ENCODE measurements at places on chromosomes 13 and 19. TPM values are rescaled to one million over a fixed set of nuclear protein-coding genes. Genes with fewer than 3 reads are reported as not detected.

The FAM174C gene
- total RNA-seq = 97.9 TPM

The TSKS gene
- total RNA-seq = not detected

The PRSS57 gene
- 0.13 TPM for total RNA-seq

The IZUMO2 gene
- total RNA-seq = not detected

The ZNF581 gene
- 49.4 TPM for total RNA-seq

The CLC gene
- total RNA-seq = not detected

The GAS6 gene
- 7.9 TPM for total RNA-seq

The SOHLH2 gene
- total RNA-seq = not detected

The KIR2DL4 gene
- not detected for total RNA-seq

The PSG7 gene
- not detected for total RNA-seq

The SIGLEC12 gene
- total RNA-seq = not detected

The TNFSF9 gene
- total RNA-seq = 7.2 TPM

The KASH5 gene
- not detected for total RNA-seq

The FXYD1 gene
- 0.47 TPM for total RNA-seq

The SHFL gene
- total RNA-seq = 8.1 TPM

The CASP14 gene
- not detected for total RNA-seq

The HS6ST3 gene
- not detected for total RNA-seq

The WDR87 gene
- total RNA-seq = not detected

The PTPRH gene
- total RNA-seq = 6.6 TPM

The ZNF534 gene
- total RNA-seq = not detected

The UBE2L5 gene
- total RNA-seq = not detected

The NLRP9 gene
- not detected for total RNA-seq

The SLC6A16 gene
- 1.3 TPM for total RNA-seq

The ANKLE1 gene
- total RNA-seq = 0.66 TPM

Data from A549 treated with CpdA at 1 μM for 4 hours (cell line).